ENCODE measurements at places on chromosomes 2 and 18.

GRCh38 chr2:167953776-167954175 lies 293.6 kb downstream of the STK39 start:
- DNase-seq: no peak

GRCh38 chr18:51108330-51108729 lies 78.3 kb downstream of the SMAD4 start:
- no peak for DNase-seq

DNA sequence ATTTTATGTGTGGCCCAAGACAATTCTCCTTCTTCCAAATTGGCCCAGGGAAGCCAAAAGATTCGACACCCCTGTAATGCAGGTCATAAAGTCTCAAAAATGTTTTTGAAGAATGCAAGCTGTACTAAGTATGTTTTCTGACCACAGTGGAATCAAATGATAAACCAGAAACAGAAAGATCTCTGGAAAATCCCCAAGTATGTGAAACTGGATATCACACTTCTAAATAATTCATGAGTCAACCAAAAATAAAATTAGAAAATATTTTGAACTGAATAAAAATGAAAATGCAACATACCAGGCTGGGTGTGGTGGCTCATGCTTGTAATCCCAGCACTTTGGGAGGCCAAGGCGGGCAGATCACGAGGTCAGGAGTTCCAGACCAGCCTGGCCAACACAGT lies 34.1 kb upstream of the UBE2F start:
- DNase-seq: peak; percentile 18

DNA sequence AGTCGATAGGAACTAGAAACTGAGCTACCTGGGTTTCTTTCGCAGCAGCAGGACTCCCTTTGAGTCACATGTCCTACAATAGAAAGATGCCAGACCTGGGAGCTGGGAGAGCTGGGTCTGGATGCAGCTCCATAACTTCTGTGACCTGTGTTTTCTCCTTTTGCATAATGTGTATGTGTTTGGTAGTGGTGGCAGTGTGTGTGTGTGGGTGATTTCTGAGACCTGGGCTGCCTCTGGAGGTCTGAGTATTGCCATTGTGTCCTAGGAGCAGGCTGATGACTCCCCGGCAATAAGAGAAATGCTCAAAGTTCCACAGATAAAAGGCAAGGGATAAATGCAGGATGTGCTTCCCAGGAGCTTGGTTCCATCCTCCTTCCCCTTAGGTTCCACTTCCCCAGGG lies 6.4 kb downstream of the WNT10A start:
- DNase-seq: no peak

DNA sequence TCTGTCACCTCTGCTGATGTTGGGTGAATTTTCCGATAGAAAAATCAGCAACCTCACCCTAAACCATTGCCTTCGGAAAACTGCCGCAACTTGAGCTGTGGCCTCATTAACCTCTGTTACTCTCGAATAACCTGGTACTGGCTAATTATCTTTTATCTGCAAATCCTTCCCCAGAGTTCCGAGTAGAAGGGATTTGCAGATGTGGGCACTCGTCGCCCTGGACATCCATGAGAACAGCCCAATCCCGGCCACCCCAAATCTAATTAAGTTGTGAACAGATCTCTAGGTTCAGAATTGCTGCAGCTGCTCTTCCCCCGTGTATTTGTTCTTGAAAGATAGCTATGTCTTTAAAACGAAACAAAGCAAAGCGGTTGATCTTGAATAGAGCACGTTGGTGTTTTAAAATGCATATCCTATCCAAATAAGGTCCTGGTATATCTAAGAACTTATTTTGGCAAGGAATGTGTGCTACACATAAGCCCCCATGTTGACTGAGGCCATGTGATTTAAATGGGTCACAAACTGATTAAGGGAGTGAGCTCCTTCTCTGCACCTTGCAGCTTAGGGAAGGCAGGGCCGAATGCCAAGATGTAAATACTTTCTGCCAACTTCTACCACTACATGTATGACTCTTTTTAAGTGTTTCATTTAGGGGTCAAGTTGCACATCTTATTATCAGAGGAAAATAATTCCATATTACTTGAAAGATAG lies 88.2 kb downstream of the MTCL1 start:
- no peak for DNase-seq

DNA sequence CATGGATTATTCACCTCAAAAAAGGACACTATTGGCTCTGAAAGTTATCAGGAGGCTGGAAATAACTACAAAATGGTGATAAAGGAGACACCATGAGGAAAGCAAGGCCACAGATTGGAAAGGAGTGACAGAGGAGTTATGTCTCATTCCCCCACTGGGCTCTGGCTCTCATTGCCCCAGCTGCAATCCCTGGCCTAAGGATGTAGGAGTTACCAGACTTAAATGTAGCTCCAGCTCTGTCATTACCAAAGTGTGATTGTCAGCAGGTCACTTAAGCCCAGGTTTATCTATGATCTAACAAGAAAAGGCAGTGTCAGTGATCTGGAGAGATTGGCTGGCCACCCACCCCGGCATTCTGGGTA lies 1228.2 kb upstream of the DDX18 start:
- DNase-seq: no peak

DNA sequence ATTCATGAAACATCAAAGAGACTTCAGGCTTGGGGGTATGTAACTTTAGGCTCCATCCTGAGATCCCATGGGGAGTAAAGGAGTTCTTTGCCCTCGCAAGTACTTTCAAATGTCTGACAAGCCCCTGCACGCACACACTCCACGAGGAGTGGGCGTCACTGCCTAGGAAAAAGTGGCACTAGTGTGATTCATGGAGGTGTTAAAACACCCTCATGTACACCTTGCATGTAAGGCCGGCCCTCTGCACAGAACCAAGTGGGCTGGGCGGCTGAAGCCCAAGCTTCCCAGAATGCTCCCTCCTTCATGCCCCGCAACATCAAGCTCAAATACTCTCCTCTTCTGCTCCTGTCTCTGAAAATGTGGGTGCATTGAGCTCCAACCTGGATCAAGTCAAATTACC lies 7.8 kb downstream of the HS1BP3 start:
- DNase-seq: peak; percentile 15

DNA sequence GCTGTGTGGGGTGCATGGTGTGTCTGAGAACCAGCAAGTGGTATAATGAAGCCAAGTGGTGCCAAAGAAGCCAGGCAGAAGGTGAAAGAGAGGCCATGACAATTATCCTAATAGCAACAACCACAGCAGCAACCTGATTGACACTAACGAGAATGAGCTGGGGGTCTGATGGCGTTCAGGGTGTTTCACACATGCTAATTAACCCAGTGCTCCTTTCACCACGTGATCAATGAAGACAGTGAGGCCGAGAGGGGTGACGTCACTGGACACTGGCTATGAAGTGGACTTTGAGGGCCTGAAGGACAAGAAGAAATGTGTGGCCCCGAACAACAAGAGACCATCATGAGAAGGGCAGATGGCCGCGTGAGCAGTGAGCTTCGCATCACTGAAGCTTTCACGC lies 364.4 kb upstream of the ID2 start:
- DNase-seq: no peak

GRCh38 chr18:4391859-4392258 lies 63.2 kb downstream of the DLGAP1 start:
- no peak for DNase-seq

GRCh38 chr18:9890196-9890595 lies 4.4 kb downstream of the TXNDC2 start:
- DNase-seq: no peak

DNA sequence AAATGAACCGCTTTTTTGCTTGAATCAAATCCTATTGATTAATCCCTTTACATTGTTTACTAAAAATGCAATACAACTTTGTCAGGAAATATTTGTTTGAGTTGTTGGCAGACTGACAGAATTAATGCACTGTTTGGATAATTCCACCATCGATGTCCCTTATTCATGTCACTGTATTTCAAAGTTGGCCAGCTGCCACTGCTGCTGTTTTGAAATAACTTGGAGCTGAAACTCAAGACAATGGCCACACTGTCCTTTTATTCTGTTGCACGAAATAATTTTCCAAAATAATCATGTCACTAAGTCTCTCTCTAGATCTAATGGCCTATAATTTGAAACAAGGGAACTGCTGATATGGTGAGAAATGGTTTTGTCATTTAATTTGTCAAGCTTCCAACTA lies 55.2 kb upstream of the PAX3 start:
- DNase-seq: no peak
